ENCODE measurements at places on chromosomes 13 and 19.

DNA sequence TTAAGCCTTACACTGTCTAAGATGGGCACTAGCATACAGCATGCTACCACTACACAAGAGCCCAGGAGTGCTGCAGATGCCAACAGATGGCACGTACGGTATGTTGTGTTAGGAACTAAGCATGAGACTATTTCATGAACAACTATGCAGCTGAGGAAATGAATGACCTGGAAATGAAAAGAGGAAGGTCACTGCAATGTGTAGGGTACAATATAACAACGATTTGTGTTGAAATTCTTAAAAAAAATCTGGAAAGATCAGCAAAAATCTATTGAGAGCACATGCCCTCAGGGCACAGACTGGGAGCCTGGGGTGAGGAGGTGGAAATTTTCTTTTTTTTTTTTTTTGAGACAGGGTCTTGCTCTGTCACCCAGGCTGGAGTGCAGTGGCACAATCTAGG, 14.4 kb downstream of the HAUS8 start:
- DNase-seq, result no peak

DNA sequence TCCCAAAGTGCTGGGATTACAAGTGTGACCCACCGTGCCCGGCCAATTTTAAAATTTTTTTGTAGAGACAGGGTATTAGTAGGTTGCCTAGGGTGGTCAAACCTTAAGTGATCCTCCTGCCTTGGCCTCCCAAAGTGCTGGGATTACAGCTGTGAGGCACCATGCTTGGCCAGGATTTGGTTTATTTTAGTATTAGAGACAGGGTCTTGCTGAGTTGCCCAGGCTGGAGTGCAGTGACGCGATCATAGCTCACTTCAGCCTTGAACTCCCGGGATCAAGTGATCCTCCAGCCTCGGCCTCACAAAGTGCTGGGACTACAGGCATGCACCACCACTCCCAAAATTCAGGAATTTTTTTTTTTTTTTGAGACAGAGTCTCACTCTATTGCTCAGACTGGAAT, 5.4 kb upstream of the ZNF414 start:
- DNase-seq, result no peak

- peak; percentile 38 for DNase-seq
Observed at GRCh38 chr13:20873348-20873747, 29.2 kb downstream of the XPO4 start.

DNA sequence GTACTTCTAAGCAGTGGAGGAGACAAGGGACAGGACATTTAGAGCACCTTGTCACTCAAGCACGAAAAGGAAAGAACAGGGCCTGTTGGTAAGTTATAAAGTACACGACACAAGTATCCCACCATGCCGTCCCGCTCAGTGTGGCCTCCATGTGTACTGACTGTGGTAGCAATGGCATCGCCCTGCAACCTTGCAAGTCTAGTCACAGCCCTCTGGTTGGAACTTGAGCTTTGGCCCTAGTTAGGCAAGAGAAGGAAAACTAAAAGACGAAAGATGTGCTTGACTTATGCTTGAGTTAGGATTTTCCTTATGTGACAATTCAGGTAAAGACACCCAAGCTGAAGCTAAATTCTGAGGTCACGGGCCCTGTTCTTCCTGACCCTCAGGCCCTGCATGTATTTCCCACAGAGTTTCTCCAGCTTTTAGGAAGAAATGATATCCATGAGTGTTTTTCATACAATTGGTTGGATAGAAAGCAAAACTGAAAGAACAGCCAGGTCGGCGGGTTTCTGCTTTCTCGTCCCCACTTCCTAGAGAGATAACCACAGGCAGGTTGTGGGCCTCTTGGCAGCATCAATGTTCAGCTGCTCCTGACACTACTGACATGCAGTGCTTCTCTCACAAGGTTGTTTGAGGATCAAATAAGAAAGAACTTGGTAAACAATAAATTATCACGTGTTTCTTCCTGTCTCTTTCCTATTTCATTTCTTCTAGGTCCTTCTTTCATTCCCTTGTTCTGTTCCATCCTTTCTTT, 216.2 kb downstream of the IRS2 start:
- no peak for DNase-seq

DNA sequence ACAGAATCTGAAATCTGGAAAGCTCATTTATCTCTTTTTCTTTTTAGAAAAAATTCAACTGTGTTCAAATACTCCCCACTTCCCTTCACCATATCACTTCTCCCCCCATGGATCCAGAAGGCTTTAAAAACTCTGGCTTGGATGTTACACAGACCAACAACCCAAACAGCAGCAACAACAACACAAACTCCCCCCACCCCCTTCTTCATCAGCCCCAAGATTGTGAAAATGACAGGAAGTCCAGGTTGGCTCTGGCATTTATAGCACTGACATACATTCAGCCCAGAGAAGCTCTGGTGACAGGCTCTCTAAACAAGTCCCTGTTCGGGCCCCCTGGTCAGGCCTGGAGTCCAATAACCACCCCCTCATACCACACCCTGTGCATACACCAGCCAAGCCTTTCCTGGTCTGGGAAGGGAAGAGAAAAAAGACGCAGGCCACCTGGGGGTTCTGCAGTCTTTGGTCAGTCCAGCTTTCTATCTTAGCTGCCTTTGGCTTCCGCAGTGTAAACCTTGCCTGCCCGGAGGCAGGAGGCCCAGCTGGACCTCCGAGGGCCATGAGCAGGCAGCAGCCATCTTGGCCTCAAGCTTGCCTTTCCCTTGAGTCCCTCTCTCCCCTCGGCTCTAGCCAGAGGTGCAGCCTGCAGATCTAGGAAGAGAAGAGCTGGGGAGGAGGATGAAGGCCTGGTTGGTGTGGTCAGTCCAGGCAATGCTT, 6.8 kb downstream of the CDX2 start:
- DNase-seq, result no peak

DNA sequence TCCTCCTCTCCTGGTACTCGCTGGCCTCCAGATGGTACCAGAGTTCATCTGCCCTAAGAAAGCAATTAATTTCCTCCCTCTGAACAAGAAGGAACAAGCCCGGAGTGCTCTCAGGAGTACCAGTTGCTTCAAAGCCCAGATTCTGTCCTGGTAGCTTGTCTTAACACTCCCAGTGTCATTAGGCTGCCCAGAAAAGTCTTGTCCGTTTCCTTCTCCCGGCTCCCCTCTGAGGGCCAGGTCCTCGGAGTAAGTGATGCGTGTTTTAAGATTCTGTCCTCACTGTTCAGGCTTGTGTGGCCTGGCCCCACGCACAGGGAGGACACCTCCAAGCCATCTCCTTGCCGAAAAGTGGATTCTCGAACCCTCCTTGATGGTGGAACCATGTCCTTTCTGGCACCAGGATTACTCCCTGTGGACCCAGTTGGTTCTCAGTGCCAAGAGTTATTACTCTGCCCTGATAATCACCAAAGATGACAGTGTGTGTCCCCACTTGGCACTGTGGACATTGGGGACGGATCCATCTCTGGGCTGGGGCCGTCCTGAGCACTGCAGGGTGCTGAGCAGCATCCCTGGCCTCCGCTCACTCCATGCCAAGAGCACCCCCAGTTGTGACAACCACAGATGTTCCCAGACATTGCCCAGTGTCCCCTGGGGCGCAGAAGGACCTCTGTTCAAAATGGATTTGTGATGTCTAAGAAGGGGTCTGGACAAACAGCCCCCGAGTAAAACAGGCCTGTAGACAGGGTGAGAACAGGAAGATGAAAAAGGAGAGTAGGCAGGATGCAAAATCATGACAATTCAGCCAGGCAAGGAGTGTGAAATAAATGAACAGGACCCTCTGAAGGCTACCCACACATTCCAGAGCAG, 52.4 kb downstream of the RFX2 start:
- DNase-seq, result peak; percentile 10

Data from NCI-H82 (cell line).